ENCODE measurements at places on chromosomes 4 and X.

DNA sequence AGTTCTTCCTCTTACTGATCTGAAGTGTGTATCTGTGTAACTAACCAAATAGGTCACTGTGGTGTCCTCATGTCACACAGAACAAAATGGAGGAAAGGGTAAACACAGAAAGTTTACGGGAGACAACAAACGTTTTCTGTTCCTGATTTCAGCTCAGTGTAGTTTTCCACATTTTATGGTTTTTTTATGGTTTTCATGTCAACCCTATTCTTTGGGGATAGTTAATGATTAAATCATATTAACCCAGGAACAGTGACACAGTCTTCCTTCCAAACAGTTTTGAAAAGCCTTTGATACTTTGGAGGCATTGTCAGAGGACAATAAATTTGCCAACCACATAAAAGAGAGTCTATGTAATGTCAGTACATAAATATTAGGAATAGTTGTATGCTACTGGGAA is 4.2 kb downstream of the LNX1 start:
- H3K27me3 ChIP-seq, result peaks cover 49% of the 10 kb centered on the region
- no peak for DNase-seq
- peaks cover 11% of the 10 kb centered on the region for H3K4me1 ChIP-seq
- no peak overlapping the region for H3K4me3 ChIP-seq
- H3K27ac ChIP-seq, result no peak overlapping the region
- H3K36me3 ChIP-seq, result no peaks in the 10 kb centered on the region

DNA sequence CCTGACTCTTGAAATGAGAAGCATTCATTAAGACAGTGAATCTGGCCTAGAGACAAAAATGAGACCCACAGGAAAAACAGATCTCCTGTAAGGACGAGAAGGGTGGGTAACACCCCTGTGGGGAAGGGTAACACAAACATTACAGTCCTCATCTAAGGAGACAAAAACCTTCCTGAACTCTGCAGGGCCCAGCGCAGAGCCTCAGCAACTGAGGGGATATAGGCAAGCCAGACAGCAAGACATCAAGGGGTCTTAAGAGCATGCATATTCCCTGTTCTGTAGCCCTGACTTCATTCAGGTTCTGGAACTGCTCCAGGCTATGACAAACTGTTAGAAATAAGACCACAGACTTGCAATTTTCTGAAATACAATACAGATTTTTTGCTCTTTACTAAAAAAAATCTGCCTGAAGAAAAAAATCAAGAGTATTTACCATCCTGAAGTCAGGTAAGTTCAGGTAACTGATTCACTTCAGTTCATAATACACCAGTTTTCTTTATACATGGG is 15.5 kb downstream of the COX18 start:
- H3K27me3 ChIP-seq, result no peaks in the 10 kb centered on the region
- no peak overlapping the region for H3K4me3 ChIP-seq
- no peak for DNase-seq
- H3K4me1 ChIP-seq, result peaks cover 5% of the 10 kb centered on the region
- H3K36me3 ChIP-seq, result peaks cover 32% of the 10 kb centered on the region

DNA sequence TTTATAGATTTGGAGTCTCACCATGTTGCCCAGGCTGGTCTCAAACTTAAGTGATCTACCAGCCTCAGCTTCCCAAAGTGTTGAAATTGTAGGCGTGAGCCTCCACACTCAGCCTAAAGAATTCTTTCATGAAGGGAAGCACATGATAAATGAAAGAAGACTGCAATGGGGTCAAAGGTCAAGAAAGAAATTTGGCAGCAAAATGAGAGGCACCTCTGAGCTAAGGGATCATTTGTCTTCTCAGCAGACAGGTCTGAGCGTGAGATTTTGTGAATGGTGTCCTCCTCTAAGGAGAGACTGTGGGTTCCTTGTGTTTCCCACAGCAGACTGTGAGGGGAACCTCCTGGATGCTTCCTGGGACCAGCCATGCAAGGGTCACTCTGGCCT is 57.5 kb upstream of the EGFL6 start:
- H3K4me1 ChIP-seq, result no peaks in the 10 kb centered on the region
- H3K4me3 ChIP-seq, result no peak overlapping the region
- no peaks in the 10 kb centered on the region for H3K27me3 ChIP-seq

GRCh38 chr4:2875556-2875955 is 31.9 kb downstream of the ADD1 start:
- peaks cover 30% of the 10 kb centered on the region for H3K36me3 ChIP-seq
- no peak for DNase-seq
- no peak overlapping the region for H3K4me3 ChIP-seq
- H3K27ac ChIP-seq, result no peak overlapping the region

DNA sequence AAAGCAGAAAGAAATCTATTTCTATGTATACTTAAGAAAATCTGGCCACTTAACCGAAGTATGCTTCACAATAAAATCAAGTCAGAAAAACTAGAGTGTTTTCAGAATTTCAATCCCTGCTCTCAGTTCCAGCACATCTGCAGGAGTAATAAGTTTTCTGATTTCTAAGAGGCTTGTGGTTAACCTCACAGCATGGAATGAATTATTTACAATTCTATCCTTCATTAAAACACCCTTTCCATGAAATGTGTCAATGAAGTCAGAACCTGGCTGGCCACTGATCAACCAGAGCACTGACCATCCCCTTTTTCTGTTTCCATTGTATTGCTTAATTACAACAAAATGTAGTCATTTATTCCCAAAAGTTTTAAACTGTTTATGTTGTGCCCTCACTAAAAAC is 781.4 kb upstream of the INTU start:
- no peak overlapping the region for H3K27ac ChIP-seq
- DNase-seq, result no peak
- H3K36me3 ChIP-seq, result no peaks in the 10 kb centered on the region
- H3K4me1 ChIP-seq, result no peaks in the 10 kb centered on the region
- H3K27me3 ChIP-seq, result no peaks in the 10 kb centered on the region
- H3K4me3 ChIP-seq, result no peak overlapping the region

DNA sequence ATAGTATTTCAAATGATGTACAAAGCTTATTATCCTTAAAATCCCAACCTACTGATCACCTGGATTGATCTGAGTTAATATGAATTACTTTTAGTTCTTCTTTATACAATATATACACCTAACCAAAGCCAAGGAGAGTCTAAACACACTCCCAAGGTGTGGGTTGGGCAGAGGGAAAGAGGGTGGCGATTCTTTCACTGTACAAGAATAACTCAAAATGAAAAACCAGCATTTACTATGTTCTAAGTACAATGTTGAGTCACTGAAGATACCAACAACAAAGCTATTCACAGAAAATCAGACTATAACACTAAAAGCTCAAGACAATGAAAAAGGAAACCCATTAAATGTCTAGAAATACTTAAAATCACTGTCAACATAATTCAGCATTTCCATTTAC is 46.6 kb downstream of the ANKRD17 start:
- H3K4me3 ChIP-seq, result no peak overlapping the region
- no peak overlapping the region for H3K27ac ChIP-seq
- peaks cover 9% of the 10 kb centered on the region for H3K36me3 ChIP-seq
- no peak for DNase-seq

DNA sequence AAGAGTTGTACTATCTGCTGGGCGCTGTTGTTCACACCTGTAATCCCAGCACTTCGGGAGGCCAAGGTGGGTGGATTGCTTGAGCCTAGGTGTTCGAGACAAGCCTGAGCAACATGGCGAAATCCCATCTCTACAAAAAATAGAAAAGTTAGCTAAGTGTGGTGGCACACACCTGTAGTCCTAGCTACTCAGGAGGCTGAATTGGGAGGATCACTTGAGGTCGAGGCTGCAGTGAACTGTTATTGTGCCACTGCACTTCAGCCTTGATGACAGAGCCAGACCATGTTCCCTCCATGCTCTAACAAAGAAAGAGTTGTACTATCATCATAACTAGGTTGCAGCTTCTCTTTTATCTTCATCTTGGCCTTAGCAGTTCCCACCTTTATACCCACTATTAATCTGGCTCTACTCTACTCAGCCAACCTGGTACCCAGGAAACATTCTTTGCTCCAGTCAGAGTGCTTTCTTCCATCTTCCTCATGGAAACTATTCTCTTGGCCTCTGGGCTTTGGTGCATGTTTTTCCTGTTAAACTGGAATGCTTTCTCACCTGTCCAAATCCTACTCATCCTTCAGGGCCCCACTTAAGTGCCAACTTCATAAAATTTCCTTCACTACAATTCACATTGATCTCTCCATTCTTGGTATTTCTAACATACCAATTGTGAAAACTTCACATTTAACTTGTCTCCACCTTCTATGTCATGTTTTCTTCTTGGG is 18.2 kb downstream of the FABP2 start:
- DNase-seq, result no peak
- H3K27me3 ChIP-seq, result no peaks in the 10 kb centered on the region
- no peak overlapping the region for H3K27ac ChIP-seq
- H3K36me3 ChIP-seq, result peaks cover 11% of the 10 kb centered on the region
- peaks cover 20% of the 10 kb centered on the region for H3K4me1 ChIP-seq
- no peak overlapping the region for H3K4me3 ChIP-seq
